ENCODE measurements at places on chromosomes 16 and 17.

- DNase-seq = no peak
These were observed 152.8 kb upstream of the IRX6 start for GRCh38 chr16:55171241-55171640.

- no peak for DNase-seq
These were observed 40.7 kb downstream of the ADCY9 start for GRCh38 chr16:4075534-4075933.

- peak; percentile 53 for DNase-seq
These were observed 11.2 kb downstream of the GALK1 start for GRCh38 chr17:75753514-75754377.

DNA sequence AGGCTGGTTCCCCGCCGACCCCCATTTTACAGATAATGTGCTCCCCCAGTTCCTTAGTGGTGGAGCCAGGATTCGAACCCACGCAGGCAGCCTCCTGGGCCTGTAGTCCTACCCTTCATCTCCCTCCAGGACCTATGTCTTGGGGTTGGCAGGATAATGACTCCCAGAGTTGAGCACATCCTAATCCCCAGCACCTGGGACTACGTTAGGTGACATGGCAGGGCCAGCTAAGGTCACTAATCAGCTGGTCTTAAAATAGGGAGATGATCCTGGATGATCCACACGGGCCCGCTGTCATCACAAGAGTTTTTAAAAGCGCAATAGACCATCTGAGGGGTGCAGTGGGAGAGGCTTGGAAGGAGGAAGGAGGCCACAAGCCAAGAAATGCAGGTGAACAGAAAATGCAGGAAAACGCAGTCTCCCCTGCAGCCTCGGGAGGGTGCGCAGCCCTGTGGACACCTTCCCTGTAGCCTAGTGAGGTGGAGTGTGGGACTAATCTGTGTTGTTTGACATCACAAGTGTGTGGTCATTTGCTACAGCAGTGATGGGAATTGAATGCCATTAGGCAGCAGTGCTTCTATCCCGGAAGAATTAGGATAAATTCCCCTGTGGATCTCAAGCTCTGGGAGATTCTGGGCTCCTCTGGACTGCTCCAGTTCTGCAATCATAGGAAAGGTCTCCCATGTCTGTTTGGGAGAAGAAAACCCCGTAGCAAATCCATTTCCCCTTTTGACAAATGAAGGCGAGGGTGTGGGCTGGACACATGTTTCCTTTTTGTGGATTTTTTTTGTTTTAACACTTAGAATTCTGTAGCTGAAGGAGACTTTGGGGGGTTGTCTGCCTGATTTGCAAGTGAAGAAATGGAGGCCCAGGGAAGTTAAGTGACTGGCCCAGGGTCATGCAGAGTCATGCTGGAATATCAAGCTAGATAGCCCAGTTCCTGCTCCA lies 297.7 kb downstream of the SEC14L1 start:
- DNase-seq = no peak

GRCh38 chr17:6521586-6521985 lies 34.8 kb downstream of the PITPNM3 start:
- DNase-seq = no peak

- no peak for DNase-seq
These were observed 107.4 kb upstream of the ANKFN1 start for GRCh38 chr17:56045872-56046271.

- DNase-seq = no peak
These were observed 263.9 kb downstream of the TOX3 start for GRCh38 chr16:52283018-52283417.

DNA sequence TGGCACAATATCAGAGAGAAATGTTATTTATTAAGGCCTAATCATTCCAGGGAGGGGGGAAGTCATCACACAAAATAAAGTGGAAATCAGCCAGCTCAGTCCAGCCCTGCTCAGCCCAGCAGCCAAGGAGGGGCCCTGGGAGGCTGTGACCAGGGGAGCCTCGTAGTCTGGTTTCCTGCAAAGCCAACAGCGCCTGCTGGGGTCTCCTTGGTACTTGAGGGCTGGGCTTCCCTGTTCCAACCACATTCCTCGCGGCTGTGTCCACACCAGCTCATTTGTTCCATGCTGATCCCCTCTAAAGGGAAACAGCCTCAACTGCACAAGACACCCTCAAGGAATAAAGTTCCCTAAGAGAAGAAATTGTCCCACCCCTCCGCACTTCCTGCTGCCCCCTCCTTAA lies 154.0 kb downstream of the TMEM132E start:
- DNase-seq = no peak

DNA sequence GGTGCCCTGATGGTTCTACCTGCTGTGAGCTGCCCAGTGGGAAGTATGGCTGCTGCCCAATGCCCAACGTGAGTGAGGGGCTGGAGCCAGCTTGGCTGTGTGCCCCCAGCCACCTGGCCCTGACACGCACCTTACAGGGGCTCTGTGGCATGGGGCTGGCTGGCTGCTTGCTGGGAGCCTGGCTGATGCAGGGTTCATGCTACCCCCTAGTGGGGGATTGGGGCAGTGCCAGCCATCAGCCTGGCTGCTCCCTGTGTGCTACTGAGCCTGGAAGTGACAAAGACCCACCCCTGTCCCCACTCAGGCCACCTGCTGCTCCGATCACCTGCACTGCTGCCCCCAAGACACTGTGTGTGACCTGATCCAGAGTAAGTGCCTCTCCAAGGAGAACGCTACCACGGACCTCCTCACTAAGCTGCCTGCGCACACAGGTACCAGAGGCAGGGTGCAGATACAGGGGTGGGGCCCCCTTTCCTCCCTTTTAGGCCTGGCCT lies 5.7 kb downstream of the GRN start:
- peak; percentile 60 for DNase-seq

GRCh38 chr17:50663812-50664374 lies 29.2 kb downstream of the ABCC3 start:
- DNase-seq = no peak

DNA sequence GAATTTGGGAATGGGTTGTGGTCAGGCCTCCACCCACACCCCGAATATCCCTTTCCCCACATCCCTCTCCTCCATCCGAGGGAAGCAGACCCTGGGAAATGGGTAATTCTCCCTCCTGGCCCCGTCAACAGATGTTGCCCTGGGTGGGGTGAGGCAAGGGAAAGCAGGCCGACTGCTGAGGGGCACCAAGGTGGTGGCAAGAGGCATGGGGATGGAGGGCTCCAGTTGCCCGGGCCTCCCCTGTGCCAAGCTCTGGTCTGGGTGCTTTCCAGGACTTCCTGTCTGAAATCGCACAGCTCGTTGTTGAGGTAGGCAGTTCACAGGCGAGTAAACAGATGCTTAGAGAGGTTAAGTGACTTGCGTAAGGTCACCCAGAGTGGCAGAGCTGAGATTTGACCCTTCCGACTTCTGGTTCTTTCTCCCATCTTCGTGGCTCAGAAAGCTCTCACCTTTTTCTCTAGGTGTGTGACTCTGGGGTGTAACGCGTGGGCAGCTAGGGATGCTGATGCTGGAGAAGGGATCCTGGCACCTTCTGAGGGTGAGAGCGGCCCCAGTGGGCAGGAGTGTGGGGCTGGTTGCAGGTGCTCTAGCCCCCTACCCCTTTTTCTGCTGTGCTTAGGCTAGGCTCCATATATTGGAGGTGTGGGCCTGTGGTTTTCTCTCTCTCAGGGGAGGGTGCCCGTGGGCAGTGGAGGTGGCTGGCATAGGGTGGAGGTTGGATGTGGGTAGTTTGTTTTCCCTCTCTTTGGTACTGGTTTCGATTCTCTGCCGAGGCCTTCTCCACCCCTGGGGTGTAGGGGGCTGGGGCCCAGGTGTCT lies 17.2 kb downstream of the RARA start:
- DNase-seq = peak; percentile 46

DNA sequence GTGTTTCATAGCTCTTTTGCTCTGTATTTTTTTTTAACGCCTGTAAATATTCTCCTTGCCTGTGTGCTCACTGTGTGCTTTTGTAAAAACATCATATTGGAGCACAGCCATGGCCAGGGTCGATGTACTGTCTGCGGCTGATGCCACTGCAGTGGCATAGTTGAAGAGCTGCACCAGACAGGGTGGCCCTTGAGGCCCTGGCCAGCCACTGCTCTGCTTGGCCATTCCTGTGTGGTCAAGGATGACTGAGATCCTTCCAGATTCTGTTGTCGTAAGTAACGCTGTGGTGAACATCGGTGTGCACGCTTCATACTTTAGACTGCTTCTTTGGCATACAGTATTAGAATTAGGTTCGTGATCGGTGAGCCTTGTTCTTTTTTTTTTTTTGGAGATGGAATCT lies 14.6 kb downstream of the CRAMP1 start:
- no peak for DNase-seq

DNA sequence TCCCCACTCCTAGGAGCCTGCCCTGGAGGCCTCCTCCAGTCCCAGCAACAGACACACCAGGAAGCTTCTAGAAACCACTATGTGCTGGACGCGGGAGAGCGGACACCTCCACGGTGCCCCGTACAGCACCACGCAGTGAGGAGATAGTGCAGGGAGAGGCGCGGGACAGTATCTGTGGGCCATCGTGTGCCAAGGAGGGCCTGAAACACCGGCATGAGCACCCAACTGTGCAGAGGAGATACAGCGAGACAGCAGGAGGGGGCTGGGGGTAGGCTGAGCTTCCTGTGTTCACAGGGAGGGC lies 57.7 kb downstream of the ZNF778 start:
- DNase-seq = no peak

GRCh38 chr16:64159976-64160375 lies 961.9 kb downstream of the CDH11 start:
- DNase-seq = no peak

DNA sequence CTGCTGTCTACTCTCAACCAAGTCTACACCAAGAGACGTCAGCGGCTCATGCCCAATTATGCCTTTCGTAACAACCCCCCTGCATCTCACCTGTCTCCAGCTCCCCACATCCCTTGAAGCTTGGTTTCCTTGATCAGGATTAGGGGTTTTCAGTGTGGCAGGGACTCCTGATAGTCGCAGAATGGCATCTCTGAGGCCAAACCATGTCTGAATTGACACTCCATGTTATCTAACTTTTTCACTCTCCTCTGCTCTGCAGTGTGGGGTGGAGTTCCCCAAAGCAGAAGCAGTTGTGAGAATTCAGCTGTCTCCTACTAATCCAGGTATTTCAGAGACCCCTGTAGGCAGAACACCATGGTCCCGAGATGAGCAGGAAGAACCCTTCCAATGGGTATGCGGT lies 5.6 kb upstream of the AHSP start:
- DNase-seq = no peak

GRCh38 chr16:77541165-77541564 lies 106.3 kb upstream of the ADAMTS18 start:
- no peak for DNase-seq

DNA sequence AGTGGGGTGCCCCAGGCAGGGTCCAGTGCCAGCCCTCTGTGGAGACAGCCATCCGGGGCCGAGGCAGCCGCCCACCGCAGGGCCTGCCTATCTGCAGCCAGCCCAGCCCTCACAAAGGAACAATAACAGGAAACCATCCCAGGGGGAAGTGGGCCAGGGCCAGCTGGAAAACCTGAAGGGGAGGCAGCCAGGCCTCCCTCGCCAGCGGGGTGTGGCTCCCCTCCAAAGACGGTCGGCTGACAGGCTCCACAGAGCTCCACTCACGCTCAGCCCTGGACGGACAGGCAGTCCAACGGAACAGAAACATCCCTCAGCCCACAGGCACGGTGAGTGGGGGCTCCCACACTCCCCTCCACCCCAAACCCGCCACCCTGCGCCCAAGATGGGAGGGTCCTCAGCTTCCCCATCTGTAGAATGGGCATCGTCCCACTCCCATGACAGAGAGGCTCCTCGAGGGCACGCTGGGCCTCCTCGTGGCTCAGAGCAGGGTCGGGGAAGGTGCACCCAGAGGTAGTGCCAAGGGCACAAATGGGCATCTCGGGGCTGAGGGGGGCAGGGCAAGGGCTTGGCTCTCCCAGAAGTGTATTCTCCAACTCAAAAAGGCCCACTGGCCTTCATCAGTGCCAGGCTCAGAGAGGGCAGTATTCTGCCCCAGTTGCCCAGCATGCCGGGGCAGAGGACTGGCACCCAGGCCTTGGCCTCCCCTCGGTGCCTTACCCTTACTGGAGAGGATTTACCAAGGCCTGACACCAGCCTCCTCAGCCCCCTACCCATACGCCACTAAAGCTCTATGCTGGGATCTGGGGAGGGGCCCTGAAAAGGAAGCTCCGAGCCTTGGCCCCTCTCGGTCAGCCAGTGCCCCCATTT lies at the start of gene CDH5:
CDH5 (plus strand) TSS at position 259 of the 867 bp plus-strand sequence. CDS start 12,647 bp downstream, outside the sequence.
- DNase-seq = no peak

GRCh38 chr16:52309446-52310416 lies 237.2 kb downstream of the TOX3 start:
- no peak for DNase-seq

DNA sequence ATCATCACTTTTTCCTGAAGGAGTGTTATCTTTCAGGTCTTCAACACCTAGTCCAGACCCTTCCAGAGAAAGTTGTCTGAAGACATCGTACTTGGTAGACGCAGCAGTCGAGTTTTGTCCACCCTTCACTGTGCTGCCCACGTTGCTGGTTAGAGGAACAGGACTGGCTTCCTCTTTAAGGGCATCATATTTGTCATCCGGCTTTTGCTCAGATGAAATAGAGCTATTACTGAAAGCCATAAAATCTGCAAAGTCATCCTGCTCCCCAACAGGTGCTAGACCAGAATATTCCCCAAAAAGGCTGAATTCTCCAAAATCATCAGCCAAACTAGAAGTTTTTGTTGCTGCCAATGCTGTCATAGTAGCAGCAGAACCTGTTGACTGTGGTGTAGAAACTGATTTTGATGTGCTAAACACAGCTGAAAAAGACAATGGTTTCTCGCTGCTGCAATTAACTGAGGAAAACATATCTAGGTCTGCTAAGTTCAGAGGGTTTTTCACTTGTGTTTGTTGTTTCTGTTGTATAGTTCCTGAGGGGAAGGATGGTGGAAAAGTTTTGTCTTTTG lies 55.7 kb downstream of the SYNRG start:
- no peak for DNase-seq

DNA sequence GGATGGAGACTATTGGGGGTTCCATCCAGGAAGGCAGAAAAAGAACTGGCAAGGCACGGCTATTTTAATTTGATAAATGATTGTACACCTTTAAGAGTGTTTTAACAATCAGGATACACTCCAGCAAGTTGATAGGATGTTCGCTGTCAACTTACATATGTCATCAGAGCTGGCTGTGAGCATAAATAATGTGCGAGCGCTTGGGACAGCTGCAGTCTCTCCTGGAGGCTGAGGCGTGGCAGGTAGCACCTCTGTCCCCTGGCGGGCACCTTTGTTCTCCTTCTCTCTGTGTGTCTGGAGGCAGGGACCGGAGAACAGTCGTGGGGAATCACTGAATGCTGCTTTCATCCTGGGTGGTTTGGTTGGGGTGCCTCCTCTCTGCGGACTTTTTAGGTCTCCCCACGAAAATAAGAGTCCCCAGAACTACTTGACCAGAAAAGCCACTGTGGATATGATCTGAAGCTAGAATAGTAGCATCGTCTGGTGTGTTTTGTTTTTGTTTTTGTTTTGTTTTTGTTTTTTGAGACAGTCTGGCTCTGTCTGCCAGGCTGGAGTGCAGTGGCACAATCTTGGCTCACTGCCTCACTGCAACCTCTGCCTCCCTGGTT lies 9.4 kb downstream of the BAHCC1 start:
- no peak for DNase-seq

GRCh38 chr17:3973495-3974137 lies 9.4 kb upstream of the ATP2A3 start:
- no peak for DNase-seq

GRCh38 chr17:38417210-38417951 lies 10.9 kb upstream of the ARHGAP23 start:
- no peak for DNase-seq

GRCh38 chr16:13306161-13306995 lies 405.0 kb downstream of the SHISA9 start:
- no peak for DNase-seq

GRCh38 chr17:49342575-49342936 lies 19.5 kb downstream of the ZNF652 start:
- no peak for DNase-seq

- no peak for DNase-seq
These were observed 52.9 kb downstream of the SNX11 start for GRCh38 chr17:48160177-48161081.

- no peak for DNase-seq
These were observed 59.8 kb upstream of the FBXO47 start for GRCh38 chr17:39026980-39027451.
